A549 treated with Hydrocortisone at 1 μM for 4 hours (cell line): ENCODE measurements at places on chromosomes 4 and X. TPM values are rescaled to one million over a fixed set of nuclear protein-coding genes. Genes with fewer than 3 reads are reported as not detected.

The MXD4 gene
- 15.1 to 21.9 TPM (median 20.3 TPM) in 5 replicates for total RNA-seq

The GC gene
- not detected in 5 replicates for total RNA-seq

The TMEM175 gene
- total RNA-seq = 8.6 to 13.9 TPM (median 9.9 TPM) in 5 replicates

The ERAS gene
- total RNA-seq = 0.07 to 0.10 TPM in 2 of 5 replicates, not detected in the others
